ENCODE measurements at places on chromosomes 2 and 18.

- DNase-seq = no peak
These were observed 26.6 kb upstream of the SPRED2 start for GRCh38 chr2:65458999-65459398.

- no peak for DNase-seq
These were observed 40.6 kb downstream of the CAPN13 start for GRCh38 chr2:30766666-30767065.

DNA sequence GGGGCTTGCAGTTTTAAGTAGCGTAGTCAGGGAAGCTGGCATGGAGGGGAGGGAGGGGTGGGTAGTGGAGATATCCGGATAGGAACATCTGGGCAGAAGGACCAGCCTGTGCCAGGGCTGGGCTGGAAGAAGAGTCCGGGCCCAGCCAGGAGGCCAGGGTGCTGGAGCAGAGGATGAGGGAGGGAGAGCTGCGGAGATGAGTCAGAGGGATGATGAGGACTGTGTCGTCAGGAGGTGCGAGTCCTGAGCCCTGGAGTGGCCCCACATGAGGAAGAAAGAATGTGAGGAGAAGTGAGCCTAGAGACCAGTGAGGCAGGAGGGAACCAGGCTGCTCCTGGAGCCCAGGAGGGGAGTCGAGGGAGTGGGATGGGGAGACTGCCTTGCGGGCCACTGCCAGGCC, 82.4 kb downstream of the CTIF start:
- no peak for DNase-seq

DNA sequence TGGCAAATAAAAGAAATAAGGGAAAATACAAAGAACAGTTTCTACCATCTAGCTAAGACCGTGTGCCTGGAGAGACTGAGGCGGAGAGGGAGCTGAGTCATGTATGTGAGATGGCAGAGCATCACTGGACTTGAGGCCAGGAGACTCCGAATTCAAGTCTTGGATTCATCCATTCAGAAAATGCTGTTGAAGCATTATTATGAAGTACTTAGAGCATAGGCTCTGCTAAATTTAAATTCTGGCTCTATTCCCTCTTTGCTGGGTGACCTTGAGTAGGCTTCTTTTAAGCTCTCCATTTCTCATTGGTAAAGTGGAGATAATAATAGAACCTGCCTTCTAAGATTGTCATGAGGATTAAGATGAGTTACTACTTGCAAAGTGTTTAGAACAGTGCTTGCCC, 34.7 kb downstream of the NPHP1 start:
- no peak for DNase-seq

GRCh38 chr2:206488623-206489022, 45.3 kb downstream of the ADAM23 start:
- no peak for DNase-seq

Measured in hematopoietic multipotent progenitor cell treated with erythropoietin and hydrocortisone succinate and interleukin-3 and kit ligand, for 17 days (in vitro differentiated cells).